ENCODE measurements at places on chromosomes 5 and 9. TPM values are rescaled to one million over a fixed set of nuclear protein-coding genes. Genes with fewer than 3 reads are reported as not detected.

DNA sequence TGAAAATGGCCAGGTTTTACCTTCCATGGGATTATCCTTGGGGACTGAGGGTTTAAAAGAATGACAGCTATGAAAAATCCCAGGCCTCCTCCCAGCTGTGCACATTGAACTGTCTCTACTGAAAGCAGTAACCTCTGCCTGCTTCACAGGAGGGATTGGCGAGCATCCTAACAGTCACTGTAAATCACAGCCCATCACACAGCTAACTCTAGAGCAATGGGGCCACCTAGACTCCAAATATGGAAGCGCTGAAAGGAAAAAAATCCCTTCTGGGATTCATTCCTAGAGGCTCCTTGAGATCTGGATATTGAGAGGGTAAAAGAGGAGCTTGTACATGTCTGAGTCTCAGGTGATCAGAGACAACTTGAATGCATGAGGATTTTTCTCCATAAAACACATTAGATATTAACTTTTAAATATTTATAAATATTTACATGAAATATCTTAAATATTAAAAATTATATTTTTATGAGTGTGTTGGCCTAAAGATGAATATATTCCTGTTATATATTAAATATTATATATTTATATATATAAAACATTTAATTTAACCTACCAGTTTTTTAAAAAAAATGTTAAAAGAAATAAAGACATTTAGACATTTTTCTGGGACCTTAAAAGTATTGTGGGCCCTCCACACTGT is 133.8 kb upstream of the SLC24A2 start:
- DNase-seq, result no peak

C9 gene
- not detected for total RNA-seq

DNA sequence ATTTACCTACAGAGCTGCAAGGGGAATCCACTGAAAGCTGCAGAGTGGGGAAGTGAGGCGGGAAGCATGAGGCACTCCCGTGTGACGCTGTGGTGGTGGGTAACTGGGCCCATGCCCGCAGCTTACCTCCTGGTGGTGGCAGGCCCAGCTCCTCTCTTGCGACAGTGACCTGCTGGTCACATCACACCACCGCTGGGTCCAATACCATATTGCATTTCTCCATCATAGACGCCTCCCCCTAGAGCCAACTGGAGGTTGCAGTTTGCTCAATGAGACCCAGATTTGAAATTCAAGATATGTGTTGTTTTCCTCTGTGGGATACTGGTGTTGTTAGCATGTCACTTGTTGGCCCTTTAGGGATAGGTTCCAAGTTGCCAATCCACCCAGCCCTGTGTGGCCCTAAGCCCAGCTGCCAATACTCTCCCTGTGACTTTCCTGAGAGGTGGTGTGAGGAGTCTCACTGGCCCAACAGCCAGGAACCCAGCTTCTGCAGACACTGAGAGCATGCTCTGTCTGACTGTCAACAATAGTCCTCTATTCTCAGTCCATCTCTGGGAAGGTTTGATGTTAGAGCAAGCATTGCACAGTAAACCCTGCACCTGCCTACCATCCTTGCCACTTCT is 428.3 kb downstream of the GADD45G start:
- DNase-seq, result no peak

DNA sequence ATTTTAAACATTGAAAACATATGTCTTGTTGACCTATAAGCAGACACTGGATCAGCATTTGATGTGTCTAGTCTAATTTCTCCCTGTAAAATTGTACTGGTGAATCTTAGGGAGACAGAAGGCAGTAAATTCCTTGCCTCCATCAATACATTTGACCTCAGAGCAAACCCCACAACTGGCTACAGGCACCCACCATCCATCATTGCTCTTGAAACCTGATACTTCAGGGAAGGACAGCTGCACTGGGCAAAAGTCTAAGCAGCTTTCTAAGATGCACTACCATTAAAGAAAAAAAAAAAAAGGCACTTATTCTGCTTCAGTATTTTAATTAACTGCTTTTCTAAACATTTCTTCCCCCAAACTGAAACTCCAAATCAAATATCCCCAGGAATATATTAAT is 1051.3 kb upstream of the DMAC1 start:
- no peak for DNase-seq

DNA sequence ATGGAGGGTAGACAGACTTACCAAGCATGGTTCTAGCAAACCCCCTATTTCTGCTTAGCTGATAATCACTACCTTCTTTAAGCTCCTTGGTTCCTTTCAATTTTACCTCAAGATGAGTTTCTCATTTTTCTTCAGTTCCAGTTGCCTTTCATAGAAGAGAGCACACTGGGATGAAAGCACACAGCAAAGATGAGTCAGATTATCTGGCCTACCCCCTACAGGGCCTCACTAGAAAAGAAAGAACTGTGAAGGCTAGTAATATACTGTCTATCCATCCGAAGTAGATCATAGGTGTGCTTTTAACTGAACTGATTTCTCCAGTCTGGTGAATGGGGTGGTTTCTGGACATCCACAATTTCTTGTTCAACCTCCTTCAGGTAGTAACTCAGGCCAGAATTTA is 122.5 kb downstream of the TRPM3 start:
- DNase-seq, result no peak

GRCh38 chr5:10797261-10797660 is 36.2 kb upstream of the DAP start:
- no peak for DNase-seq

SLC9A3 gene
- 0.91 TPM for total RNA-seq

GRCh38 chr5:66960369-66961137 is 236.0 kb downstream of the CD180 start:
- DNase-seq, result no peak

DNA sequence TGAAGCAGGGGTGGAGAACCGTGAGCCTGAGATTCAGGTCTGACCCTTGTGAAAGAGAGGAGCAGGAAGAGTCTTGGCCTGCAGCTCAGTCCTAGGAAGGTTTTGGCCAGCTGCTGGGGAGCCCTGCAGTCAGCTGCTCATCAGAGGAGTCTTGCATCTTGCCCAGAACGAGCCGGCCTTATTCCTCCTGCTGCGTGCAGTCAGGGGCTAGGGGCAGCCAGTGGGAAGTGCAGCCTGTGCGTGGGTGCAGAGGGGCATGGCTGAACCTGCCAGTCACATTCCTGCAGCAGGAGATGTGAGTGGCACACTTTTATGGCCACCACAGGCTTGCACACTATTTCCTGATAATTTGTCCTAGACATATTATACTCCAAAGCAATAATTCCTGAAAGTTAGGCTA is 278.7 kb downstream of the NPR3 start:
- DNase-seq, result no peak

FRMD3 gene
- total RNA-seq, result 131 TPM

DNA sequence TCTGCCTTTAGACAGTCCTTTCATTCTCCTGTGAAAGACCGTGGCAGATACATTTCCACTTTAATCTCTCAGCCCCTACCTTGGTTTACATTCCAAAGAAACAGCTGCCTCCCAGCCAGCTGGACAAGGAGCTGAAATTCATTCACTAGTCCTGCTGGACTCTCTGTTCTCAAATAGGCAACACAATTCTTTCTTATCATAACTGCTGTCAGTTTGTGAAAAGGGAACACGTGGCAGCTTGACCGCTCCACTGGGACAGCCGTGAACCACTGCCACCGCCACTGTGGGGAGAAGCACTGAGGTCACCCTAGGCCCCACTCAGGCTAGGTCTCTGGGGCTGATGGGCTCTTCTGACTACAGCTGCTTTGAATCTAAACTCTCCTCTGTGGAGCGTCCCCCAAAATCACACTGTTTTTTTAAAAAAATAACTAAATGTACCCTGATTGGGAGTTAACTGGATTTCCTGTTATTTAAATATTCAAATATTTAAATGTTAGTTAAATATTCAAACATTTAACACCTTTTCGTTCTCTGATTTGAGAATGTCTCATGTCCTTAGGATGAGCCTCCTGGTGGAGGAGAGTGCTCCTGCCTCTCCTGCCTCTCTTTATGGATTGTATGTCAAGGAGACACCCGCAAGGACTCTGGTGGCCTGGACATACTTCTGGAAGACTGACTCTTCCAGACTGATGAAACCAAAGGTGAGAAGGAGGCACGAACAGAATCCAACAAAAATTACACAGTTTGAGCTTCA is 120.1 kb downstream of the BOD1 start:
- peak; percentile 78 for DNase-seq

DNA sequence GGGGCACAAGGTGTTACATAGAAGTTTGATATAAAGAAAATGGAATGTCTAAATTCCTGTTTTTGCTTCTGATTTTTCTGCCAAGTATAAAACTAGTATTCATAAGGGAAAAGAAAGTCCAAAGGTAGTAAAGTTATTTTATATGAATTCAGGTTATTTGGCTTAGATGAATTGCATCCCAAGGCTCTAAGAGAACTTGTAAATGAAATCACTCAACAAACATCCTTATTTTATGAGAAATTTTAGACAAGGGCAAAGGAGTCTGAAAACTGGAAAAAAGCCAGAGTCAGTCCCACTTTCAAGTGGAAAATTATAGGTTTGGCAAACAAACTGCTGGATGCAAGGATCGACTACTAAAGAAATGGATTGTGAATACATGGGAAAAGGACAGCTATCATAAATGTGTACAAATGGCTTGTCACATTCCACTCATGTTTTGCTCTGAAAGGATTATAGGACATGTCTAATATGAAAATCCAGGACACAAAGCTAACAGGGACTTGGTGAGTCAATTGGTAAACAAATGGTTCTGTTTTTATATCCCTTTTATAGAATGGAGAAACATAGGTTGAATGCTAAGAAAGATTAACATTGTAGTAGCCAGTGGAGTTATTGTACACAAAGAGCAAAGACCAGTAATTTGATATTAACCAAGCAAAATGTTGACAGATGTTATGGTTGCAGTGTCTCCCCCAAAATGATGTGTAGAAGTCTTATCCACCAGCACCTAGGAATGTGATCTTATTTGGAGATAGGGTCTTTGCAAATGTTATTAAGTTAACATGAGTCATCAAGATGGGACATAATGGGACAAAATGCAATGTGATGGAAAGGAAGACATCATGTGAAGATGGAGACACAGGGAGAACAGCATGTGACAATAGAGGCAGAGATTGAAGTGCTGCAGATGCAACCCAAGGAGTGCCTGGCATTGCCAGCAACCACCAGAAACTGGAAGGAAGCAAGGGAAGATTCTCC is 495.7 kb downstream of the TLE1 start:
- DNase-seq, result no peak

DNA sequence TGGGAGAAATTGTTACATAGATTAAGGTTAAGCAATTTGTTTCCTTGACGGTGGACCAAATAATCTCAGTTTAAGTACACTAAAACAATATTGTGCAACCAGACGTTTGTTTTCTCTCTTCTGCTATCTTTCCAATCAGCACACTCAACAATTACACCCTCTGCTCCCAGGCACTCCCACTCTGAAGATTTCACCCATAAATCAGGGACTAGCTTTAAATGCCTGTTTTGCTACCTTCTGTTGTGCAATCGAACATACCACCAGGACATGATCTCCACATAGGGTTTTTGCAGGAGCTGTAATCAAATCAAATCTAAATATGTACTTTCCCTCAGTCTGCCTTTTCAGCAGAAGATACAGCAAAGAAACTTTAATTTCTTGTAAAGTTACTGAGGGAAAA is 405.8 kb upstream of the TLE4 start:
- no peak for DNase-seq

DNA sequence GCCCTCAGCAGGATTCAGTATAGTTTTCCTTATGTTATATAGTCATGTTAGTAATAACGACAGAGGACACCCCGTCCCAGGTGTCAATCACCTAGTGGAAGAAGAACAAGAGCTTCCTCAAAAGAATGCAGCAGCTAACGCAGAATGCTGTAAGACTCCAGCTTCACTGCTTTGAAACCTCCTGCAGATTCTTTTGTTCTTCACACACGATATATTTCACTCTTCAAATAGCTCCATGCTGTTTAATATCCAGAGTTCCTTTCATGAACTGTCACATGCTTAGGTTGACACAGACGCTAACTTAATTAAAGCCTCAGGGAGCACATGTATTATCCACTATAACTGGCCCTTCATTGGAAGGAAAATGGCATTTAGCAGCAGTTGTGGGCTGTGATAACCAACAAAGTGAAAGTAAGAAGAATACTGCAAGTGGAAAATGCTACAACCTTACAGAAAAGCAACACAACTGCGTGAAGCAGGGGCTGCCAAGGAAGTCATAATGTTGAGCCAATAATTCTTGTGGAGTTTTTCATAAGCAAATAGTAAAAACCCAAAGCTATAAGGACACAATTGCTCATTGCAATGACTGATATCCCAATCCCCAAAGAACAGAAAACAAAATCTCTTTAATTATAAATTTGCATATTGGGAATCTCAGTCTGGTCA is 387.5 kb downstream of the PLK2 start:
- DNase-seq, result no peak

SHISAL2B gene
- total RNA-seq, result not detected

TMEM215 gene
- total RNA-seq, result not detected

CCDC69 gene
- 167 TPM for total RNA-seq

DNA sequence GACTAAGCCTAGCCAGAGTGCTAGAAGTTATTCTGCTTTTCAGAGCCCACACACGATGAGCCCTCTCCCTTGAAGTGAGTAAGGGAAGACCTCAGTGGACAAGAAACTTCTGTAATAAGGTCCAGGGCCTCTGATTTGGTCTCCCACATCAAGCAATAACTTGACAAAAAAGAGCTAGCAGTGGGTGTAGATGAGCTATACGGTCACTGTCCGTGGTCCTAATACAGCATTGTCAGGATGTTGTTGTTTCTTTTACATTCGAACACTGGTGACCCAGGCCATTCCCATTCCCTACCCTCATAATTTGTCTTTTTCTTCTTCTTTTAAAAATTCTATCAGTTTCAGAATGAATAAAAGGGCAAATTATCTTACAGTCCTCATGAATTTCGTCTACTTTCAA is 5.2 kb downstream of the PCSK1 start:
- DNase-seq, result no peak

EFNA5 gene
- total RNA-seq, result 28.2 TPM

LCN9 gene
- total RNA-seq, result not detected

TIFAB gene
- not detected for total RNA-seq

Data from left ventricle myocardium inferior (tissue), 1 donor.